ENCODE measurements at places on chromosomes 5 and 9. TPM values are rescaled to one million over a fixed set of nuclear protein-coding genes. Genes with fewer than 3 reads are reported as not detected.

DNA sequence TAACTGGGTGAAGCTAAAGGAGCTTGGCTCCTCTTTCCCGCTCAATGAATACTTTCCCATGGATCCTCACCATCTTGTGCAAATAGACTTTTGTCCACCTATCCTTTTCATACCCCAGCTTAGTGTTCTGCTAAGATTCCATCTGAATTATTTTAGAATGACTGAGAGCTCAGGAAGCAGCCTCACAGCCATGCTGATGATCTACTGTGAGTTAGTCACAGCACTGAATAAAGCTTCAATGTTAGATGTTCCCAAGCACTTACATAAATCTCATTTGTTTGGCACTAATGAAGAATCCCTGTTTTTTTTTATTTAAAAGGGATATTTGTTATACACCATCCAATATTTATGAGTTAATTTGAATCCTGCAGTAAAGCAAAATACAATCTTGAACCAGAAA, 317.6 kb upstream of the TRPC7 start:
- no peak for DNase-seq

- DNase-seq = no peak
Observed at GRCh38 chr5:84304599-84304998, 80.1 kb downstream of the EDIL3 start.

GRCh38 chr9:105879181-105879580, 184.8 kb downstream of the TMEM38B start:
- DNase-seq = no peak

DNA sequence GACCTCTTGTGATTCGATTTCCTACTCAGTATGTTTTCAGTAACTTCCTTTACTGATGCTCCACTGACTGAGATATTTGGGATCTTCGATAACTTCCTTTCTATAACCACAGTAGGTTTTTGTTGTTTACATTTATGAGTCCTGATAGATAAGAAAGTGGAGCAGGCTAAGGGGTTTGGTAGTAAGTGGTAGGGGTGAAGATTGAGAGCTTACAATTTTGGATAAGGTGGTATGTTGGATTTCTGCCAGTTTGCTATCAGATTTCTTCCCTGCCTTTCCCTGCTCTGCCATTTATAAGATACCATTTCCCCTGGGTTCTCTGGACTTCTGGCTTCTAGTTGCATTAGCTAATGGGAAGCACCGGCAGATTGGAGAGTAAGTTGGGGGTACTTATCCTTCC, 7.9 kb upstream of the NDUFS4 start:
- no peak for DNase-seq

The UNC5A gene
- 0.21 TPM for total RNA-seq

- no peak for DNase-seq
Observed at GRCh38 chr5:79508354-79508753, 5.6 kb downstream of the HOMER1 start.

The PGGT1B gene
- 47.5 TPM for total RNA-seq

GRCh38 chr9:89848060-89849040, 243.5 kb downstream of the GADD45G start:
- DNase-seq = no peak

The UHRF2 gene
- total RNA-seq = 43.8 TPM

The SHC3 gene
- total RNA-seq = 13.2 TPM

GRCh38 chr9:24118190-24118589, 292.1 kb upstream of the ELAVL2 start:
- DNase-seq = no peak

GRCh38 chr5:93058309-93058708, 522.7 kb downstream of the NR2F1-AS1 start:
- no peak for DNase-seq

The CMBL gene
- total RNA-seq = 21.7 TPM

DNA sequence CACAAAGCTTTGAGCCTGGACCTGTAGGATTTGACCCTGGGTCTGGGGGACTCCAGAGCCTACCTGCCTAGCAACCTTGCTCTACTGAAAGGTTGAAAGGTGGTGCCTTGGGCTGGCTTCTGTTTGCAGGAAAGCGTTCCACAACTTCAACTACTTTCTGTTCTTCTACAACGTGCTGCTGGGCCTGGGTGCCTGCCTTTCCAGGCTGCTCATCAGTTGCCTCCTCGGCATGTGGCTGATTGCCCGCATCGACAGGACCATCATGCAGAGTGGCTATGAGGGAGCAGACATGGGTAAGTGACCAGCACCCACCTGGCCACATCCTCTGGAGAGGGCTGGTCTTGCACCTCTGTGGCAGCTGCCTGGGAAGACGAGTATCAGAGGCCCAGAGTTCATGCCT, 13.6 kb upstream of the CCDC180 start:
- no peak for DNase-seq

DNA sequence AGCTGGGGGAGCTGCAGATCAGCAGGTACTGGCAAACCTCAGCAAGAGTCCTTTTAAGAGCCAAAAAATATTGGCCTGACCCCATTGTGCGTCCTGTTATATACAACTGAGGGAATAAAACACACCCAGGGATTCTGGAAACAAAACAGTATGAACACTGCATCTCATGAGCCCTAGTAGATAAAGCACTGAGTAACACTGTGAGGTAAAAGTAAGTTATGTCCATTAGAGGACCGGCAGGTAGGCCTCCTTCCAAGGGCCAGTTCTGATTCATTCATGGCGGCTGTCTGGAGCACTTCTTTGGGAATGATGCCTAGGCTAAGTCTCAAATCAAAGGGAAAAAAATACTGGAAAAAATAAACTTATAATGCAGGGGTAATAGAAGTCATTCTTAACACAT, 64.9 kb downstream of the PDE4D start:
- no peak for DNase-seq

- DNase-seq = no peak
Observed at GRCh38 chr9:27943501-27943900, 370.2 kb upstream of the C9orf72 start.

- no peak for DNase-seq
Observed at GRCh38 chr5:78467752-78468357, 107.4 kb downstream of the SCAMP1 start.
